ENCODE measurements at places on chromosomes 7 and 10. TPM values are rescaled to one million over a fixed set of nuclear protein-coding genes. Genes with fewer than 3 reads are reported as not detected.

UTF1 gene
- total RNA-seq = not detected

GBX1 gene
- total RNA-seq = not detected

DNAJC30 gene
- total RNA-seq = 1.6 TPM

OPALIN gene
- not detected for total RNA-seq

WNT8B gene
- not detected for total RNA-seq

BHLHA15 gene
- total RNA-seq = 9.9 TPM

Measured in nasal cavity respiratory epithelium epithelial cell of viscerocranial mucosa (primary cell).